NCI-H1436 treated with DMSO at 0.1 percent for 48 hours (cell line): ENCODE measurements at places on chromosomes 13 and 19.

DNA sequence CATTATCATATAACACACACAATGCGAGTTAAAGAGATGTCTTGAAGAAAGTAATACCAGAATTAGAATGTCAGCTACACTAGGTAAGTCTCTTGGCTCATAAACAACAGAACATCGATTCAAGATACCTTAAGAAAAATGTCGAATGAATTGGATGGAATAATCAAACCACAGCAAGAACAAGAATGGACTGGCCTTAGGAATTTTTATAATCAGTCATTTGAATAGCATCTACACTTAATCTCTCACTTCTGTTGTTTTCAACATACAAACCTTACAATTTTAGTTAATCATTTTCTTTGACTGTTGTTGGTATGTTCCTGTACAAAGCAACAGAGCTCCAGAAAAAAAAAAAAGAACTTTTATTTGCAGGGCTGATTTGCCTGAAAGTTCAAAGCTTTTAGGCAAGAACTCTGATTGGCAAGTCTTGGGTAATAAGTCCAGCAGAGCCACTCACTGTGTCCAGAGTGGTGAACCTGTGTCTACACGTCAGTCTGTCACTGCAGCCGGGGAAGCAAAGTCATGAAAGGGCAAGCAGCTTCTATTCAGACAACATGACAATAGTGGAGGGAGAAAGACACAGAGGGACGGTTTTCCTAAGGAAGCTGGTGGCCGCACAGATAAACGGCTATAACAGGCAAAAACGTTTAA lies 1026.1 kb upstream of the MIR17HG start:
- DNase-seq: no peak

DNA sequence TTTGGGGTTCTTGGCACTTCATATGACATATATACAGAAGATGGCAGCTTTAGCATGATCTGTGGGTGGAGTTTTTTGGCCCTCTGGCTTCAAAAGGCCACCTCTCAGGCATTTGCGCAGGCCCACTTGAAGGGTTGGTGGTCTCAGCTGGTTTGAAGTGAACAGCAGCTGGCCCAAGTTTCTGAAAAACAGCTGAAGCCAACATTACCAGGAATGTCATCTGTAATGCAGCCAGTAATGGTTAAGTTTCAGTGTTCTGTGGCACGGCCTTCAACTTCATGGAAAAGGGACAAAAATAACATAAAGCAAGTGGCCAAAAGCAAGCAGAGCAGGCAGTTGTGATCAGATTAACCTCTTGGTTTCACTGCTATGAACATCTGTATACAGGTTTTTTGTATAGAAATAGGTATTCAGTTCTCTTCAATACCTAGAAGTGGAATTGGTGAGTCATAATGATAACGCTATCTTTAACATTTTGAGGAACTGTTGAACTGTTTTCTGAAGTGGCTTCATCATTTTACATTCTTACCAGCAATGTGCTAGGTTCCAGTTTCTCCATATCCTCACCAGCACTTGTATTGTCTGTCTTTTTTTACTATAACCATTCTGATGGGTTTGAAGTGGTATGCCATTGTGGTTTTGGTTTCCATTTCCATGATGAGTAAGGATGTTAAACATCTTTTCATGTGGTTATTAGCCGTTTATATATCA lies 245.4 kb downstream of the SHISA2 start:
- DNase-seq: no peak

DNA sequence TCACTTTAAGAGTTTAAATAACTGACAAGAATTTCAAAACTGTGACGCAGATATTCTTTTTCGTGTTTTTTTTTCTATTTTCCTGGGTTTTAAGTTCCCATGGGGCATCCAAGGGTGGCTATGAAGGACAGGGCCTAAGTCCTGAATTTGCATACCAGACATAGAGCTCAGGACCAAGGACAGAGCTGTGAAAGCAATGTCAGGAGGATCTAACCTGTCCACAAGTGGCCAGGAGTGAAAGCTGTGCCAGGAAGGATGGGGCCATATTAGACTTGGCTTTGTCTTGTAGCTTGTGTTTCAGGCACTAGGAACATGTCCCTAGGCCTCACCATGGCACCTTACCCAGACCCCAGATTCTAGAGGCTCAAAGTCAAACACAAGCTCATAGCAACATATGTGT lies 289.4 kb upstream of the MIR17HG start:
- no peak for DNase-seq

- no peak for DNase-seq
Measured at GRCh38 chr13:98869408-98870090, 108.3 kb downstream of the DOCK9 start.

- no peak for DNase-seq
Measured at GRCh38 chr19:10876459-10877240, 5.3 kb downstream of the CARM1 start.

- no peak for DNase-seq
Measured at GRCh38 chr13:48938308-48938943, 37.3 kb upstream of the FNDC3A start.

GRCh38 chr19:56145698-56146097 lies 4.6 kb downstream of the ZNF444 start:
- DNase-seq: no peak

DNA sequence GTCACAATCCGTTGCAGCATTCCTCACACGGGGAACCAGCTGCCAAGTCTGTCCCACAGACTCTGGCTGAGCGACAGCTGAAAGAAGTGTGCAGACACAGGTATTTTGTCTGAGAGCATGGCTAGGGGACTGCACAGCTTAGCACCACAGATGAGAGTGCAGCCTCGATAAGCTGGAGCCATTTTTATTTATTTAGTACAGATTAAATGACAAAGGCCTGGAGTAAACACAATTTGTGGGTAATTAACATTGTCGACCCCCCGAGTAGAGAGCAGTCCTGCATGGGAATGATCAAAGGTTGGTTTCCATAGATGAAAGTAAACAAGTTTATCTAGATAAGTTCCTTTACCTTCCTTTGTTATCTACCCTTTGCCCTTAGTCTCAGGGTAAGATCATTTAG lies 836.2 kb downstream of the DACH1 start:
- no peak for DNase-seq

- no peak for DNase-seq
Measured at GRCh38 chr13:85528491-85529217, 270.6 kb downstream of the SLITRK6 start.

DNA sequence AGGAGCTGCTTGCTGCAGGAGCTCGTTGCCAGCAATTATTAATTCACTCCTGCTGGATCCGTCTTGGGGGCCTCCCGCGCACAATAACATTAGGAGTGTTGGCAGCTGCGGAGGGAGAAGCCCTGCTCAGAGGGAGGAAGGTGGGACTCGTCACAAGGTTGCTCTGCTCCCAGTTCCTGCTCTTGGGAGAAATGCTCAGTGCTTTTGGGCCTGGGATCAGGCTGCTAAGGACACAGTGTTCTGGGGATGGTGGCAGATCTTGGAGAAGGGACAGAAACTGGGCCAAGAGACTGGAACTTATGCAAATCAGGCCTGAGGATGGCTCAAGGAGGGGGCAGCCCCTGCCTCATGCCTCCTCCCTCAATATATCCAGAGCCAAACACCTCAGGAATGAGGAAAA lies 78.9 kb upstream of the OLFM4 start:
- no peak for DNase-seq

DNA sequence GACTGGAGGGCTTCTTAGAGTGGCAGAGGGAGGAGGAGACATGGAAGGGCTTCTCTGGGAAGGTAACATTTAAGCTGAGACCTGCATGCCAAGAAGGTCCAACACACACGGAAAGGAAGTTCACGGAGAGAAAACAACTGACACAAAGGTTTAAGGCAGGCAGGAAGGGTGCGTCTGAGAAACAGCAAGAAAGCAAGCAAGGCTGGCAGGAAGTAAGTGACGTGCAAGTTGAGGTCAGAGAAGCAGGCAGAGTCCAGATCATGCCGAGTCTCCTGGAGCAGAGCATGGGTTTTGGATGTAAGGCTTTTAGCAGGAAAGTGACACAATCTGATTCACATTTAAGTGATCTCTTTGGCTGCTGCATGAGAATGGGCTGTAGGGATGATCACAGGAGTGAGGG lies 60.5 kb downstream of the ATP7B start:
- no peak for DNase-seq

DNA sequence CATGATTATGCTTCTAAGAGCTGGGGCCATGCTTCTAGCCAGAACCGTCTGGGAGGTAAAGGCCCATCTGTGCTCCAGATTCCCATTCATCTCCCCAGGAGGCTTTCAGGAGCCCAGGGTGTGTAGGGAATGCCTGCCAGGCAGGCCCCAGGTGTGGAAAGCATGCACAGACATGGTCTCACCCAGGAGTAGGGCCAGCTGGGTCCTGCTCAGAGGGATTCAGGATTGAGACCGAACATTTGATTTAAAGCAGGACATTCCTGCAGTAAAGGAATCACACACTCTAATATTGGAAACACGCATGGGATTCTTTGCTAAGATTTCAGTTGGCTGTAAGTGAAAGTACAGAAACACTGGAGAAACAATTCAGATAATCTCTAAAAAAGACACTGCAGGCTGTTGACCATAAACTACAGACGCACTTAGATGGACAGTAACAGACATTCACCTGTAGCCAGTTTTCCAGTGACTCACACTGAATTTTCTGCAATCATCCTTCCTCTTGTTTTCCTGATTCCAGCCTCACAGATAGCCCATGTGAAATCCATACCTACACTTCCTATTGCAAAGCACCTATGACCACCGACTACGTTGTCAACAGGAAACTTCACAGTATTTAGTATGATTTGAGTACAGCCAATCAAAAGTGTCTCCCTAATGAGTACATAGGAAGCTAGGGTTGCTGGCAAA lies 257.8 kb downstream of the TBC1D4 start:
- no peak for DNase-seq

- no peak for DNase-seq
Measured at GRCh38 chr19:18948075-18948975, 7.3 kb upstream of the HOMER3 start.

DNA sequence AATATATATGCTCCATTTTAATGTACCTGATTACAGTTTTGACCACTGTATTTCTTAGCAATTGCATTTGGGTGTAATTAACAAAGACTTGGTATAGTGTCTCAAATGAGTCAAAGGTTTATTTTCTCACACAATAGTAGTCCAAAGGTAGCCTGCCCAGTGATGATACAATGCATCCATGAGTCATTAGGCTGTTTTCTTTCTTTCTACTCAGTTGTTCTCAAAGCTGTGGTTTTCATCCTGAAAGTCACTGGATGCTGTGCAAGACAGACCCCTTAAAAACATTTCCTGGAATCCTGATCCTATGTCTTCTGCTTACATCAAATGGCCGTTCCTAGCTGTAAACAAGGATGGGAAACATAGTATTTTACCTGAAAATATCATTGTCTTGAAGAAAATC lies 651.2 kb upstream of the MIR17HG start:
- no peak for DNase-seq

DNA sequence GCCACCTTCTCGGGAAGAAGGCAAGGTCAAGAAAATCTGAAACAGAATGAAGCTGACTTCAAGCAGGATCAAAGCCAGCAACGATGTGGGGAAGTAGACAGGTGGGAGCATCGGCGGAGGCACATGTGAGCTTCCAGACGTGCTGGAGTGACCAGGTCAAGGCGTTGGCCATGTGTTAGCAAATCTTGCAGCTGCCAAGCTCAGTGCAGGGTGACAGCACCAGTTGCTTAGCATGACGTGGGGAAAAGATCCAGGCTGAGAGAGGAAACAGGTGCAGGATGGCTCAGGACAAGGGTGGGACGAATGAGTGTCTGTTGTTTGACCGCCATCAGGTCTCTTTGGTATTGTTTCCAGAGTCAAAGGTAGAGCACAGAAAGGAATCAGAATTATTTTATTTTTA lies 92.3 kb downstream of the TNFSF13B start:
- DNase-seq: no peak
